Common myeloid progenitor, CD34-positive (primary cell): ENCODE measurements at places on chromosomes 7 and 10.

- no peak for DNase-seq
Observed at GRCh38 chr7:42414028-42414427, 177.0 kb upstream of the GLI3 start.

DNA sequence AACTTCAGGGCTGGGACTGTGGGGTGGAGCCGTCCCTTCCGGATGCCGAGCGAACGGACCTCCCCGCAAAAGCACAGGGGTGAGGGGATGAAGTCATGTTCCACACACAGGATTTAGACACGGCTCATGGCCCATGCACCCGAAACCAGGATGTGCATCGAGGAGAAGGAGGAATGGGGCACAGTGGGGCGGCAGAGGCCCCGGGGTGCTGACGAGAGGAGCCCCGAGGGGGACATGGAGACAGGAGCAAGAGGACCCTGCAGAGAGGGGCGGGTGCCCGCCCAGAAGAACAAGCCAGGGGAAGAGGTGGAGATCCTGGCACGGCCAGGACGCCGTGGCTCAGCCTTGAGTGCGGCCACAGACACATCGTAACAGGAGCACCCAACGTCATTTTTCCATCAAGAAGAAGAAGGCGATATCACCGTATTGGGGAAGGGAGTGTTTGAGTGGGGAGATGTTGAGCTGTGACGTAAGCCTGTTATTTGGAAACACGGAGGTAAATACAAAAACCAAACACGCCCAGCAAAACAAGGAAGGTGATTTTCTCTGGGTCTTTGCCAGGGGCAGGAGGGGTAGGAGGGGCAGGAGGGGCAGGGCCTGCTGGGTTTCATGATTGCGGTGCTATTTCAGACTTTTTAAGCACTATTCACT lies 25.3 kb upstream of the FOXL3 start:
- DNase-seq = peak; percentile 18

DNA sequence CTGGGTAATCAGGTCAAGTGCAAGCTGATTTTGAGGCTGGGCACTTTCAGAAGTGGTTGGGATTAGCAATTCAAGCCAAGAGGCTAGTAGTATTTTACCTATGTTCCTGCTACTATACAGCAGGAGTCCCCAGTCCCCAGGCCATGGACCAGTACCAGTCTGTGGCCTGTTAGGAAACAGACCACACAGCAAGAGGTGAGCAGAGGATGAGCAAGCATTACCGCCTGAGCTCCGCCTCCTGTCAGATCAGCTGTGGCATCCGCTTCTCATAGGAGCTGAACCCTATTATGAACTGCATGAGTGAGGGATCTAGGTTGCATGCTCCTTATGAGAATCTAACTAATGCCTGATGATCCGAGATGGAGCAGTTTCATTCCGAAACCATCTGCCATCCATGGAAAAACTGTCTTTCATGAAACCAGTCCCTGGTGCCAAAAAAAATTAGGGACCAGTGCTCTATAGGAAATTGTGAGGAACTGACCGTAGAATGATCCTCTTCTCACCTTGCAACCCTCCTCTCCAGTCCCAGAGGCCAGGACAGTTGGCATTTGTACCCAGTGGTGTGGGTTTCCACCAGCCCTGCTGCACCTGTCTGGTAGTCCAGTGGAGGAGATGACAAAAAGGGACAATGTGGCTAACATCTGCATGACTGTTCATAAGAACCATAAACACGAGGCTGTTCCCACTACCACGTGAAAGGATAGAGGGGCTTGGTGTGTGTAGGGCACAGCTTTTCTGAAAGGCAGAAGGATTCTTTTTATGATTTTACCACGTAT lies 172.5 kb downstream of the KIAA1217 start:
- no peak for DNase-seq

DNA sequence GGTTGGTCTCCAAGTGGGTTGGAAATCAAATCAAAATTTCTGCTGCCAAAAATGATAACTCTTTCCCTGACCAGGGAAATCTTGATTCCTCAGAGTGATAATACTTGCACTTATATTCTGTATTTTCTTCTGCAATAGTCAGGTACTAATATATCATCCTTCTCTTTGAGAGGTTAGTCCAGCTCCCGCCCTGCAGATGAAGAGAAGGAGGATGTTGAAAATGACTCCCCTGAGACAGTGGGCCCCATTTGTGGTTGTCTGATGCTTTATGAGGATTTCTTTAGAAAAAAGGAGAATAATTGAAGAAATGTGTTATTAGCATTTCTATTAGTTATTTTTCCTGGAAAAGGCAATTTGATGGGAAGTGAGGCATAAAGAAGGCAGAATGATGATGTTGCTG lies 213.0 kb downstream of the SEC23IP start:
- DNase-seq = no peak

- no peak for DNase-seq
Observed at GRCh38 chr7:103593691-103594090, 147.7 kb upstream of the SLC26A5 start.

GRCh38 chr7:22140578-22140977 lies 194.9 kb upstream of the CDCA7L start:
- no peak for DNase-seq

GRCh38 chr10:80900661-80901060 lies 363.0 kb downstream of the SH2D4B start:
- DNase-seq = no peak

DNA sequence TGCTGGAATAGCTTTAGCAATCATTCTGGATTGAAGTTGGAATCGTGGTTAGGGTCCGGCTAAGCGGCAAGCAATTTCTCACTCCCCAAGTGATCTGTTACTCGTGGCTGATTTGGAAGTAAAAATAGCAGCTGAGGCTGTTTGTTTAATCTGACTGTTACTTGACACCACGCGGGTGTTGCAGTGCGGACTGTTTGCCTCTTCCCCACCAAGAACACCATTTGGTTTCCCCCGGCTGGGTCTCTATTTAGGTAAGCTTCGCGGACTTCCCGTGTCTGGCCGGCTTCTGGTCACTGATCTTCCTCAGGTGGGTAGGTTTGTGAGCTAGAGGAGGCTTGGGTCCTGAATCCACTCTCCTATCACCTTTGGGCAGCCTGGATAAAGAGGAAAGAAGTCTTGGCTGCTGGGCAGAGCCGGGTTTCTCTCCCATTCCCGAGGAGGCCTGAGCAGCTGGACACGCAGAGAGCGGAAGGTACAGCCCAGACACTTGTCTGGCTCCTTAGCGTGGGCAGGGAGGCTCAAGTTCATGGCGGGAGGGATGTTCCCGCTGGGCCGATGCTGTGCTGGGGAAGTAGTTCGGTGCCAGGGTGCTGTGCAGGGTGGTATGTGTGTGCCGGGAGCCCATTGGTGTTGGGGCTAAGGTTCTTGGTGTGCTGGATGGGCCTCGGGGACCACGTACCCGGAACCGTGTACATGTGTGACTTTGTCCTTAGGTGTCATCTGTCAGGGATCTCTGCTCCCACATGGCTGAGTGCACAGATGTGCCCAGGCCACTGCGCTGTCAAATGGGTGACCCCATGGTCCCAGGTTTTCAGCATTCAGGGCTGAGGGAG lies at the start of gene C10orf71:
Gene C10orf71, plus strand, starts transcription at position 188 of the 833 bp plus-strand sequence. CDS start 23,376 bp downstream, outside the sequence.
- no peak for DNase-seq

DNA sequence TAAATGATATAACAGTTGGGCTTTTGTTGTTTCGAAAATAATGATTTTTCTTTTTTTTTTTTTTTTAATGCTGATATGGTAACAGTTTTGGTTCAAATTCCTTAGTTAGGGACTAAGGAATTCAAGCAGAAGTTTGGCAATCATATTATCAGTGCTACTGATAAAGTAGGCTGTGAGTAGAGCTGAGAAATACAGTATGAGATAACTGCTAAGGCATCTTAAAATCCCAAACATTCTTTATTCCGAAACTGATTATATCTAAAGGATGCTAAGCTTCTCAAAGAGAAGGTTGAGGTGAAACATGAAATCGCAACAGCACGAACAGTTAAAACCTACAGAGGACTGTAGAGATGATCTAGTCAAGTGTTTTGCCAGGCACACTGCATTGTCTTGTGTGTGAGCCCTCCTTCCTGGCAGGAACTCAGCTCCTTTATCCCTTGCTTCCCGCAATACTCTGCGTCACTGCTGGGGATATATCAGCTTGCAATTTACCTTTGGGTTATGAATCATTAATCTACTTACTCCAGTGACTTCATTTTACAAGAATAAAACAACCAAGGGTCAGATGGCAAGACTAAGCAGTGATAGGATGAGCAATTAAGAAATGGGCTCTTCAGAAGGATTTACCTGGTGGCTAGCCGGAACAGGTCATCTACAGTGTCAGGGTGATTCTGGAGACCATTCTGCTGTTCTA lies 36.7 kb downstream of the IRF5 start:
- DNase-seq = no peak

- no peak for DNase-seq
Observed at GRCh38 chr7:1130021-1130990, 29.7 kb downstream of the ZFAND2A start.

GRCh38 chr7:143391462-143392404 lies 10.6 kb downstream of the ZYX start:
- no peak for DNase-seq

DNA sequence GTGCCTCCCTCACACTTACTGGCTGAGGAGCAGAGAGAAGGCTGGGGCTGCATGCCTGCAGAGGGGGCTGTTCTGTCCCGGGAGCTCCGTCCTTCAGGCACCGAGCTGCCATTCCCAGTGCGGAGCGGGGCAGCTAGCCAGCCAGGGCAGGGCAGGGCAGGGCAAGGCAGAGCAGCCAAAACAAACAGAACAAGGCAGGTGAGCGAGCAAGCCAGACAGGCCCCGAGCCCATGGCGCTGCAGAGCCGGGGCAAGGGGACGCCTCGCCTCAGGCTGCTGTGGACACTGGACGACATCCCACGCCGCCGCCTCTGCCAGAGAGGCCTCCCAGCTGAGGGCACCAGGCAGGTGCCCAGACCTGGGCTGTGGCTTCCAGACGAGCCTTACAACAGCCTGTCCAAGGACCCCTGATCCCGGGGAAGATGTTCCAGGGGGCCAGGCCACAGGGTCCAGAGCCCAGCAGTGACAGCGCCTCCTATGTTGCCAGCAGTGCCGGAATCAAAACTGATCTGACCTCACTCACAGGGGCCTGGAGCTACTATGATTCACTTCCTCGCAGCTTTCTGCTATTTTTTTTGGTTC lies 8.2 kb upstream of the NDST2 start:
- no peak for DNase-seq

GRCh38 chr10:3563298-3563697 lies 221.7 kb downstream of the KLF6 start:
- no peak for DNase-seq

DNA sequence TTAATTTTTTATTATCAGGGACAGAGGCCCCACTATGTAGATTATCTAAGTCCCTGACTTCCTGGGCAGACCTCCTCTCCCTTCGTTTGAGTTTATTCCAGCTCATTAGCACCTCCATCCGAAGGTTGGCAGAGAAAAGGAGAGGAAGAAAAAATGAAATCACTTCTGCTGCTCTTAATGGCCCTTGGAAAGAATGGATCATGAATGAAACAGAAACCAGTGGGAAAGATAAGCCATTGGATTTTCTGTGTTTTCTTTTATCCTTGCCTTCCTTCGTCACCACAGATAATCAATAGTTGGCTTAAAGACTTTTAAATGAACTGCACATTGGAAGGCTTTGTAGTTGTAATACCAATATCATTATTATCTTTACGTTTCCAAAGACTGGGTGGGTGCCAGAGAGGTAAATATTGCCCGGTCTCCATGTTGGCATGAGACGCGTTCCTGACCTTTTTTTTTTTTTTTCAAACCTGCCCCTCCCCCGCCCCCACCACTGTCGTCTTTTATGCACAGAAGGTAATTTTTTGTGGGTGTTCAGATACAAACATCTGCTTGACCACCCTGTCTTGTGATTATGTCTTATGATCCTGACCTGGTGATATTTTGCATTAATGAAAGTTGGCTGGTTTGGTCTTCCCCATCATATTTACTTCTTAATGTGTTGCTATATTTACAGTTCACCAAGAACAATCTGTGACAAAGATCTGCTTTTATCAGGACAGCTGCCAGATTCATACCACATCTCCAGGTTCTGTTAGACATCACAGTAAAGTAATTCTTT lies 116.8 kb downstream of the ARID5B start:
- DNase-seq = no peak

DNA sequence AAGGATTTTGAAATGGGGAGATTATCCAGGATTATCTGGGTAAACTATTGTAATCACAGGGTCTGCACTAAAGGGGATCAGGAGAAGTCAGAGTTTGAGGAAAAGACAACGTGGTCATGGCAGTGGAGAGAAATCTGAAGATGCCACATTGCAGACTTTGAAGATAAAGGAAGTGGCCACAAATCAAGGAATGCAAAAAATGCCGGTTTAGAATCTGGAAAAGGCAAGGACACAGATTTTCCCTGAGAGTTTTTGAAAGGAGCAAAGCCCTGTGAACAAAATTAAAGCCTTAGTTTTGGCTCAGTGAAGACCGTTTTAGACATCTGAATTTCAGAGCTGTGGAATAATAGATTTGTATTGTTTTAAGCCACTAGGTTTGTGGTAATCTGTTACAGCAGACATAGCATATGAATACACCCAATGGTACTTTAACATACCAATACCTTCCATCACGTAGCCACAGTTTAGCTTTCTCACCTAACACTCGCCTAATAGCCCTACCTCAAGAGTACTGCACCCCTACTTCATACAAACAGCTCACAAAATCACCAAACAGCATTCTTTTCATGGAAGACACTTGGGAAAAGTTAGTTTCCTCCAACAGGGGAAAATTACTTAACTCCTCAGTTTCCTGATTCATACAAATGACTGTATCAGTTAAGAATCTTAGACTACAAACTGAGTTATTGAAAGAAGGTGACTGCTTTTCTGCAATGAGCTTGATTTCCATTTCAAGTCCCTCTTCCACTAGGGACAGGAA lies 446.5 kb downstream of the INHBA start:
- DNase-seq = no peak

GRCh38 chr7:5709347-5709950 lies 72.0 kb downstream of the RNF216 start:
- no peak for DNase-seq

DNA sequence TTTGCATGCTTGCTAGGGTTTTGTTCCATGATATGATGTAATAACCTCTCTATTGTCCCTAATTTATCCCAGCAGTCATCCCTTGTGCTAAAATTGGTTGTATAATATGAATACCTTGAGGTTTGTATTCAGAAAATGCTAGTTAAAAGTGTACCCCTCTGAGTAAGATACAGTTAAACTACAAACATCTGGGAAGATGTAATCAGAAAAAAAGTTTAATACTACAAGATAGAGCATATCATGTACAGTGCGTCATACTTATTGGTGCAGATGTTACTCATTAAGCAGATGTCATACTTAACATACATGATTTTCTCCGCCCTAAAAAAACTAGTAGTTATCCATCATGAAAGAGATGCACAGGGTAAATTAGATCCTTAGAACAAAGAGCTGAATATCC lies 336.1 kb upstream of the KCND2 start:
- DNase-seq = no peak

GRCh38 chr7:140062528-140063299 lies at the start of gene PARP12:
Gene PARP12, minus strand, starts transcription at chr7:140062951. Its CDS starts 104 bp downstream, at chr7:140062847.
- peak; percentile 95 for DNase-seq
